ENCODE measurements at places on chromosomes 5 and 9.

GRCh38 chr5:373710-374602 is 52.4 kb downstream of the AHRR start:
- DNase-seq: peak; percentile 95

DNA sequence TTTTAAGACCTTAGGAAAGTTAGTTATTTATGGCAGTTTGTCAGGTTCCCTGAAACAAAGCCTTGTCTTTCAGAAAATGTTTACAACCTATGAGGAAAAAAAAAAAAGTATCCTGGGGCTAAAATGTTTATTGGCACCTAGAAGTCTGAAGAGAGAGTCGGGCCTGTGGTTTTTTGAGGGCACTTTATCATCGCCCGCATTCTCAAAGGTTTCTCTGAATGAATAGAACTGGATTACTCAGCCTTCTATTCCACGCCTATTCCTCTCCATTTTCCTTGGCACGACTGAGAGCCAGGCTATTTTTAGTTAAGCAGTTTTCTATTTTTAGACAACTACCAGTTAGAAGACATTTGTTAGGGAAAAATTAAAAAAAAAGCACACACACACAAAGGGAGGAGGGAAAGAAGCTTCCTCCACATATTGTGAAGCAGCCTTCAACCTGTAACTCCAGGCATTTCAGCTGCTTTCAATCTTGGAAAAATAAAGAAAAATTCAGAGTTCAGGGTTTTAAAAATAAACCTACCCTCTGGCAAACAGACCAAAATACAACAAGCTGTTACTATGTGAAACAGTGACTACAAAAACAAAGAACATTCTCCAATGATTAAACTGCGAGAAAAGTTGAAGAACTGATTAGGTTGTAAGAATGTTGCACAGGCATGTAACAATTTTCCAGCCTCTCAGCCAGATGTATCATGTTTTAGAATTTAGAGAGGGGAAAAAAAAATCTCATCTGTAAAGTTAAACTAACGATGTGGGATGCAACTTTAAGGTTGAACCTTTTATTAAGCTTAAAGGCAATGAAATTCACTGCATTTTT is 97.0 kb downstream of the MEF2C start:
- no peak for DNase-seq

DNA sequence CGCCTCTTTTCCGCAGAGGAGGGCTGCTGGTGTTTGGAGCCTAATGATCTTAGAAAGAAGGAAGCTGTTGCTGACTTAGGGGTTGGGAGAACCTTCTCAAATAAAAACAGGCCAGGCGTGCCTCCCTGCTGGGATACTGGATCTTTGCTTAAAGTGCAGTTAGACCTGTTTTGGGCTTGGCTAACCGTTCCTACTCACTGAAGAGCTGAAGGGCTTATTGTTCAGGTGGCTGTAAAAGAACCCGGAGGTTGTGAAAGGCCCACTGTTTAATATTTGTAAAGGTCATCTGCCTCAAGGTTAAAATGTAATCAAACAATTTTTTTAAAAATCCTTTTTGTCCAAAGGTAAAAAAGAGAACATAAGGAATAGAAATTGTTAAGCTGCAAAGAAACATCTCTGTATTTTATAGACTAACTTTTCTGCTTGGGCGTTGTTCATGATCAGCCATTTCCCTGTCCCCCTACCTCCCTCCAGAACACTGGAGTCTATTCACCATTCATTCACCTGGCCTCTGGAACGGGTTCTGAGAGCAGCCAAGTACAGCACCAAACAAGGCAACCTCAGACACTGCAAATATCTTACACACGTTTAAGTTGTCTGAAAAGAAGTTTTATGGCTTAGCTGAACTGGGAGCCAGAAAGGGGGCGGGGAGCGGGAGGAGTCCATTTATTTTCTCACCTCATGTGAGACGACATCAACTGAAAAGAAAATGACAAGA is 18.6 kb upstream of the MTMR12 start:
- no peak for DNase-seq

DNA sequence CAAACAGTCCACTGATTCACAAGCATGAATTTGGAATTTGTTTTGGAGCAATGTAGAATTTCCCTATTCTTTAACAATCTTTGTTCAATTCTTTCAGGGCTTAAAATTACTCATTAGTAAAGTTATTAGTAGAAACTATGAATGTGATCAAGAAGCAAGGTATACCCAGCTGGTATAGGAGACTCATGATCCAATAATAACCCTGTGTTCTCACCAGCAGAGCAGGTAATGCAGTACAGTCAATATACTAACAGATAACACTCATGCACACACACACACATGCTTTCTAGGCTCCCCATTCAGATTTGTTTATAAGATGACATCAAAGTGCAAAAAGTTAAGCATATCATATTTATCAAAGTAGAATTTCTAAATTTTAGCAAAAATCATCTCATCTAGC is 445.2 kb downstream of the ELAVL2 start:
- no peak for DNase-seq

DNA sequence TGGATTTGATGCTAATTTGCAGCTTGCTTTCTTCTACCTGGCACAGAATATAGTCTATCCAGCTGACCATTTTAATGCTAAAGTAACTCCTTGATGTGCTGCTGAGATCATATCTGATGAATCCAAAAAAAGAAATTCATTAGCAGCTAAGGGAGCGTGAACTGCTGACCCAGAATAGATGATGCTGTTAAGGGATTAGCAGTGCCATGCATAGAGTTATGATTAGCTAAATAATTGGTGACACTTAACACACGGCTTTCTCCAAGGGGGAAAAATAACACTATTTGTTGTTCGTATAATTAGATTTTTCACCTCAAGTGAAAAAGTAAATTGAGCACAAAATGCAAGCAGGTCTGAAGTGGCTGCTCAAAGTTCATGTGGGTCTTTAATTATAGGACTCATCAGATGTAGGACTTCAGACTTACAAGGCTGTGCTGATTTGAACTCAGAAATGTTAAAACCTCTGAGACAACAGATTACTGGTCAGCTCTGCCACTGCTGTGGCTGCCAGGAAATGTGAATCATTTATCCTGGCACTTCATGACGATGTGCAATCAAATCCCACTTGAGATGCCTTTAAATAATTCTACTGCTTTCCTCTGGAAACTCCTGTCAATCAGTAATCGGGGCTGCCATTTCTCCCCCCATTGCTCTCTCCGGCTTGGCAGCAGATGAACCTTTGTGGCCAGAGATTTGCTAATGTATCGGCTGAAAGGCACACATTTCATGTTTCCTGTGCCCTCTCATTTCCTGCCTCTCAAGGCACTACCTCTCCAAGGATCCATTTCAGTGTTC is 291.6 kb upstream of the C9orf72 start:
- no peak for DNase-seq

GRCh38 chr5:143820451-143820850 is 8.5 kb downstream of the HMHB1 start:
- no peak for DNase-seq

GRCh38 chr5:112342389-112342788 is 76.7 kb downstream of the EPB41L4A start:
- no peak for DNase-seq

- DNase-seq: peak; percentile 71
These were observed 402.4 kb upstream of the PTGER4 start for GRCh38 chr5:40277161-40277906.

DNA sequence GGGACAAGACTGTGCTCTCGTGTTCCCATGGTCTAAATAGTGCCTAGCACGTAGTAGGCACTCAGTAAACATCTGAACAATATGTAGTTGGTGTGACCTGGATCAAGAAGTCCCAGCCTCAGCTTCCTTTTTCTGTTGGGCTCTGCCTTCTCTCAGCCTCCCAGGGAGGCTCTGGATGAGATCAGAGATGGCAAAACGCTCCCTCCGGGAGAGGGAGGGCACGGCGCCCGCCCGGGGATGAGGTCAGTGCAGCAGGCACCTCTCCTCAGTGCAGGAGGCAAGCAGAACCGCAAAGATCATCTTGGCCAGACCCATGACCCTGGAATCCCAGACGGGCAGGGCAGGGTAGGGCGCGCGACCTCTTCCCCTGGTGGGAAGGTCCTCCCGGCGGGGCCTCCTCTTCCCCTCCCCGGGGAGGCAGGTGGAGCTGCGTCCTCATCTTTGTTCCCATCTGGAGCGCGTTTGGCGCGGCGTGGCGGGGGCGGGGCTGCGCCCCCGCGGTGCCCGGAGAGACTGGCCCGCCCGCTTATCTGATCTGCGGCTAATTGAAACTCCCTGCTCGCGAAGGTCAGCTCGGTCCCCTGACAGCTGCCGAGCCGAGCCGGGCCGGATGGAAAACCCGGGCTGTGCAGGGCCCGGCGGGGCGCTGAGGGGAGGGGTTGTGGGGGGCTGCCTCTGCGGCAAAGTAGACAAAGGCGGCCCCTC is 60.9 kb downstream of the CXXC5 start:
- DNase-seq: no peak

- DNase-seq: no peak
These were observed 155.2 kb downstream of the MAPKAP1 start for GRCh38 chr9:125551781-125552180.

GRCh38 chr9:19028835-19029451 is 4.1 kb downstream of the SAXO1 start:
- DNase-seq: no peak

DNA sequence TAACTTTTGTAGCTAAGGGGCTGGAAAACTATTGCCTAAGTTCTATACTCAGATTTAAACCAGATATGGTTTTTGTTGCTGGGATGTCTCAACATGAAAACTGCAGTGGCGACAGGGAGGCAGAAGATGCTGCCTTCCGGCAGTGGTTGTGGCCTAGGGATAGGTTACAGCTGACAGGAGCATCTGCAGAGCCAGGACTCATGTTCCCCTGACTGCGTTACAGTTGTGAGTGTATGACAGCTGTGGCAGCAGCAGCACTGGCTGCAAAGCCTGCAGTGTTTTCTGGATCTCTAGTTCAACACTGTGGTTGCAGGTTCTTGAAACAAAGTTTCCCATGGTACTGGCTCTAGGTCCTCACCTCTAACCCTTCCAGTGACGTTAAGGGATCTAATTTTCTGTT is 498.8 kb upstream of the CDH18 start:
- no peak for DNase-seq

- no peak for DNase-seq
These were observed 720.6 kb downstream of the PTPRD start for GRCh38 chr9:9892217-9892616.

- DNase-seq: no peak
These were observed 186.4 kb downstream of the MELK start for GRCh38 chr9:36759141-36759540.

DNA sequence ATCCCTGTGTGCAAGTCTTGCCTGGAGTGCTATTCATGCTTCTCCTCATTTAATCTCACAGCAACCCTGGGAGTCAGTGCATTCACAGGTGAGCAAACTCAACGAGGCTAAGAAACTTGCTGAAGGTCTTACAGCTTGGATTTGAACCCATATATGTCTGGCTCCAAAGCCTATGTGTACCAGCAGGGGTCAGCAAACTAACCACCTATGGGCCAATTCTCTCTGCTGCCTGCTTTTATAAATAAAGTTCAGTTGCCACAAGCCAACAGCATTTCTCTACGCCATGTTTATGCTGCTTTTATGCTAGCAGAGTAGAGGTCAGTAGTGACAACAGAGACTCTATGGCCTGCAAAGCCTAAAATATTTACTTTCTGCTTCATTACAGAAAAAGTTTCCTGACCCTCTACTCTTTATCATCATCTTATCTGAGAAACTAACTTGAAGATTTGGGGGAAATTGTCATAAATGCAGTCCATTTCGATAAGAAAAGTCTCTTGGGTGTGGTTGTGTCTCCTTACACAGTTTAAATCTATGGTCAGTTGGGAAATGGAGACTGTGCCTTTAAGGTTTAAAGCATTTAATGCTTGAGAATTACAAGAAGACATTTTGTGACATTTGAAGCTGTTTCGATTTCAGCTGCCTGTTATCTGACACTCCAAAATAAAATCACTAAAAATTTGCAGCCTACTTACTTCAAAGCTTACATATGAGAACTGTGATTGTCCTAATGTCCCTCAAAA is 137.7 kb downstream of the PRELID2 start:
- no peak for DNase-seq

- no peak for DNase-seq
These were observed 364.2 kb upstream of the PDE4D start for GRCh38 chr5:60257596-60258271.

DNA sequence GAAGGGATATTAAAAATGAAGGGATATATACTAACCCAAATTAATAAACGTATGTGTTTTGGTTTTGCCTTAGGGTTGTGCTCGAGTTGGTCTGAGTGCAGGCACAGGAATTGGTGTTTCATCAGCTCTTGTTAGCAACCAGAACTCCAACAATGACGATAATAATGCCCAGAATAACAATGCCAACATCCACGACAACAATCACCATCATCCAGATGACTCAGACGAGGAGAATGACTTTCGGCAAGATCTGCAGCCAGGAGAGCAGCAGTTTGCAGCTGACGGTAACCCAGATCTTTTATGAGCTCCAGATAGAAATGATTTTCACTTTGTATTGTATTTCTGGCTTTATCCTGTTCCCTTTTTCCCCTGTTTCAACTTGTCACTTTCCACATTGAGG is 33.2 kb downstream of the FBXO38 start:
- DNase-seq: no peak

DNA sequence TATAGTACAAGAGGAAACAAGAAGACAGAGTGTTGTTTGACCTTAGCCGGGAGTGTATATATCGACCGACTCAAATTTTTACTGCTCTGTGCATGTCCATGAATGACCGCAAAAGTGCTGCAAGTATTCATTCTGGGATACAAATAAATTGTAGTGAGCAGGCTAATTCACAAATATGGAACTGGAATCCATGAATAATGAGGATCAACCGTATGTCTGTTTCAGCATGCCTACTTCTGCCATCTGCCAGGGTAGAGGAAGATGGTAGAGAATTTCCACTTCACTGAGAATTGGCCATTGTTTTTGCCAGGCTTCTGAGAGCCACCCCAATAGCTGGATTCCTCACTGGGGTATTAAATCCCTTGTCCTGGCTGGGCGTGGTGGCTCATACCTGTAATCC is 8.5 kb upstream of the RALGPS1 start:
- no peak for DNase-seq

GRCh38 chr9:114735704-114736103 is 53.7 kb upstream of the TEX48 start:
- DNase-seq: no peak

- DNase-seq: no peak
These were observed 20.0 kb downstream of the TMEFF1 start for GRCh38 chr9:100492952-100493351.

DNA sequence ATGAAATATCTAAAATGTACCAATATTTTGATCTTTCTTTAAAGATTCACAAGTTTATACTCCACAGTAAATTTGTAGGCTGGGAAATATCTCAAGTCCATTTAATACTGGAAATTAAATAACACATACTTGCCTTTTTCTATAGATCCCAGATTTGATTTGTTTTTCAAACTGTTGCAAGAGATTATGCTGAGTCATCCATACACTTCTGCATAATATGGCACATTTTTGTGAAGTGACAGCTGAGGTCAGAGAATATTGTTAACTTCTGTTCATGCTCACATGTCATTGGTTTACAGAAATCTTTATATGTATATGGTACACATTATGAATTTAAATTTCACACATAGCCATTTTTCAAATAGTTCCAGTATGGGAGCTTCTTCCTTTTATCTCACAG is 1066.3 kb upstream of the NUDT12 start:
- DNase-seq: no peak

DNA sequence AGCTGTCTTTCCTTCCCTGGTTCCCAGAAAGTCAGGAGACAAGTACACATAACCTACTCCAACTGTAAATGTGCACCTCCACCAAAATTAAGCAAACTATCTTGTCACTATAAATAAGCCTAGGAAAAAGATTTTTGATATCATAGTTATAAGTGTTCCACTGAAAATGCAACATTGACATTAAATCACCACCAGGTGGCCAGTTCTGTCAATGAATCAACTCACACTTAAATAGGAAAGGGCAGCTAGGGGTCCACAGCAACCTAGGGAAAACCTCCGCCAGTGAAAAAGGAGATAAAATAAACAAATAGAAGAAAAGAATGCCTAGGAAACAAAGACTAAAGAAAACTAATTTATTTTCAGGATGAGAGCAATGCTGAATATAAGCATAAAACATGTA is 243.0 kb upstream of the PTPRD start:
- no peak for DNase-seq
